ENCODE measurements at places on chromosomes 2 and 18. TPM values are rescaled to one million over a fixed set of nuclear protein-coding genes. Genes with fewer than 3 reads are reported as not detected.

E2F6 gene
- total RNA-seq: 8.7 TPM

CMPK2 gene
- total RNA-seq: 0.38 TPM

KIF1A gene
- total RNA-seq: not detected

NFATC1 gene
- 2.3 TPM for total RNA-seq

ERBB4 gene
- 0.28 TPM for total RNA-seq

ANKAR gene
- total RNA-seq: 5.4 TPM

KRTCAP3 gene
- total RNA-seq: not detected

DTNA gene
- 31.3 TPM for total RNA-seq

RAB6D gene
- total RNA-seq: not detected

IL18RAP gene
- total RNA-seq: not detected

LRRTM1 gene
- total RNA-seq: not detected

HES6 gene
- 0.56 TPM for total RNA-seq

LRATD1 gene
- total RNA-seq: under 0.01 TPM

SLC8A1 gene
- total RNA-seq: 131 TPM

CFAP210 gene
- total RNA-seq: under 0.01 TPM

CYTIP gene
- total RNA-seq: 5.9 TPM

SLC4A3 gene
- total RNA-seq: 4.2 TPM

RNF125 gene
- 0.28 TPM for total RNA-seq

RAPH1 gene
- 14.2 TPM for total RNA-seq

SLC23A3 gene
- 1.7 TPM for total RNA-seq

SGPP2 gene
- under 0.01 TPM for total RNA-seq

TDRD15 gene
- not detected for total RNA-seq

SPP2 gene
- total RNA-seq: not detected

NYAP2 gene
- total RNA-seq: not detected

APLF gene
- 3.5 TPM for total RNA-seq

DPP10 gene
- not detected for total RNA-seq

FAM124B gene
- 0.38 TPM for total RNA-seq

RAMP1 gene
- 3.1 TPM for total RNA-seq

TUBA4B gene
- not detected for total RNA-seq

Data from regular cardiac myocyte (primary cell).